ENCODE measurements at places on chromosomes 2 and 18.

- no peak for DNase-seq
Measured at GRCh38 chr2:215746226-215746886, 267.0 kb downstream of the MREG start.

DNA sequence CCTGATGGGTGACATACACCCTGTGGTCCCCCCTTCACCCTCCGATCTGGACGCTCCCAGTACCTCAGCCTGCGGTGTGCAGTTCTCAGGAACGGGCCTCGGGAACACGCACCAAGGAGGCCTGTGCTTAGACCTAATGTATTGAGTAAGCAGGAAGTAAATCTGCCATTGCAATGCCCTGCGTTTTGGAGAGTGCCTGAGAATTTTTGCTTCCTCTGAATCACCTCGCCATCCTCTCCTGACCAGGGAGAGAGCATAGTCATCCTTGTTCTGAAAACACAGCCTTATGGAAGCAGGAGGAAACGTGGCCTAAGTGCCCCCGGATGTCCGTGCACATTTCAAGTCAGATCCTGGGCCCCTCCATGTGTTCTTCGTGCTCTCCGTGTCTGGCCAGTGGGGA is 272.2 kb downstream of the NDUFA10 start:
- no peak for DNase-seq

DNA sequence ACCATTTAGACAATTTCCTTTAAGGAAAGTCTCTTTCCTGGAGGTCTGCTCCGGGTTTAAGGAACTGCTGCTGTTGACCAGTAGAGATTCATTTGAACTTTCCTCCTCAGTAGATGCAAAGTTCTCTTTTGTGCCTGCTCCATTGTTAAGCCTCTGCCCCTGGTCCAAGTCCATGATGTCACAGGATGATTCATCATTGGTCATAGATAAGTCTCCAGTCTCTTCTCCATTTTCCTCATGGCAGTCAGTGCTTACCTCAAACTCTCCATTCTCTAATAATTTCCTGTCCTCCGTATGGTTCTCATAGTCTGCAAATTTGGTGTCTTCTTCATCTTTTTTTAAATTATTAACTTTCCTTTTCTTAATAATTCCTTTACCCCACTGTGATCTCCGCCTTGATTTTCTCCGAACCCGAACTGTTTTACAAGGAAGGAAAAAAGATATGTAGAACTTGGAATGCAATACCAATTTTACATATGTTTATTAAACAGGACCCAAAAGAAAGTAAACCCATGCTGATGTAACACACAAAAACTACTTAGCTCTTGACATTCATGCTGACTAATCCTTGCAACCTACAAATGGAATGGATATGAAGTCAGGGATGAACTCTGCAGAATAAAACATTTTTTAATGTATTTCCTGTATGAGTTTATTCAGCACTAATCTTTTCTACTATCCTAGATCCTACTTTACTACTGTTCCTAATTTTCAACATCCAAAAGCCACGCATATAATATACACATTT is 169.1 kb downstream of the ATAD2B start:
- DNase-seq, result no peak

DNA sequence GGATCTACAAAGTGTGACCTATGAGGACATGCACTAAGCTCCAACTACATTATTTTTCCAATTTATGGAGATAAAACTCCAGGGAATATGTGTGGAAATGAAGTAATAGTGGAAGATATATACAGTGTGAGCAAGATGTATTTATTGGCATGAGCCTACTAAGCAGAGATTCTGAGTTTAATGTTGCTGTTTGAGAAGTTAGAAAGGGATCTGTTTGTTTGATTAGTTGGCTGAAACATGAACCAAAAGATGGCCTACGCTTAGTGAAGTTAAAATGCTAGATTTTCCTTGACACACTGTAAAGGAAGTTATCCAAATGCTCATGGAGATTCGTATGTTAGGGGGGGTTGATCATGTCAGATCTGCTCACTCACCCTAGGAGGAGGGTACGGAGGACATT is 621.7 kb downstream of the TMEM182 start:
- no peak for DNase-seq

GRCh38 chr2:87996570-87996969 is 19.8 kb downstream of the RNU2-63P start:
- DNase-seq, result no peak

Measured in SHP77 treated with DMSO at 0.1 percent for 48 hours (cell line).